ENCODE measurements at places on chromosomes 7 and 10.
A peak's percentile ranks its signal among the peaks of the same experiment; 100 is the strongest.

DNA sequence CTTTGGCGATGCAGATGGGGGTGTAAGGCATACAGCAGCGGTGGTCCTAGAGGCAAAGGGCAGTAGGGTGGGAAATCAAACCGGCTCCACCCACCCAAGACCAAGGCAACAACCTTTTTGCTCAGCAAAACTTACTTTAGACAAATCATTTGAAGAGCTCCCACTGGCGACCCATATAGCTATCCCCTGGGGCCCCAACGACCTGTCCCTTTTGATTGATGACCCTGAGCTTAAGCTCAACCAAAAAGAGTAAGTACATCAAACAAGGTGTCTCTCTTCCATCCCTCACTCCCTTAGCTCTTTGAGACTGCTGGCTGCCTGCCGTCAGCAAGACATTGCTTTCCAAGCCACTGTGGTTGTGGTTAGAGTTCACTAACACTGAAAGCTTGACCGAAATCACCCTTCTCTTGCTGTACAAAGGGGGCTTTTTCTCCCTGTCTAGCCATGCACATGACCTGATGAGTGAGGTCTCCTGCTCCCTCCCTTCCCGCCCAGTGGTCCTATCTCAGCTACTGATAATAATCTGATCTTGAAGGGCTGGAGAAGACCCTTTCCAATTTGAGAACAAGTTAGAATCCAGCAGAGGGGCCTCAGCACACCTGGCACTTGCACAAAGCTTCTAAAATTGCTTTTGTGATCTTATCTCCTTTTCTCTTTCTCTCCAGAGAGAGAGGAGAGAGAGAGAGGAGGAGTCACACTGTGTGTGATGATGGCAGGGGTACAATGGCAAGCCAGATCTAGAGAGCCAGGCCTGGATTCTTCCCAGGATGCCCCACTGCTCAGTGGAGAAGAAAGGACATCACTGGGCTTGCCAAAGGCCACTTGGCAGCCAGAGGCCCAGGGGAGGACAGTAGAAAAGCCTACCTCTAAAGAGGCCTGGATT lies 42.2 kb downstream of the XPNPEP1 start:
- no peak for DNase-seq

GRCh38 chr10:10540398-10540797 lies 477.3 kb upstream of the CELF2 start:
- no peak for DNase-seq

- DNase-seq = no peak
These were observed 312.0 kb downstream of the DPP6 start for GRCh38 chr7:154364170-154364569.

DNA sequence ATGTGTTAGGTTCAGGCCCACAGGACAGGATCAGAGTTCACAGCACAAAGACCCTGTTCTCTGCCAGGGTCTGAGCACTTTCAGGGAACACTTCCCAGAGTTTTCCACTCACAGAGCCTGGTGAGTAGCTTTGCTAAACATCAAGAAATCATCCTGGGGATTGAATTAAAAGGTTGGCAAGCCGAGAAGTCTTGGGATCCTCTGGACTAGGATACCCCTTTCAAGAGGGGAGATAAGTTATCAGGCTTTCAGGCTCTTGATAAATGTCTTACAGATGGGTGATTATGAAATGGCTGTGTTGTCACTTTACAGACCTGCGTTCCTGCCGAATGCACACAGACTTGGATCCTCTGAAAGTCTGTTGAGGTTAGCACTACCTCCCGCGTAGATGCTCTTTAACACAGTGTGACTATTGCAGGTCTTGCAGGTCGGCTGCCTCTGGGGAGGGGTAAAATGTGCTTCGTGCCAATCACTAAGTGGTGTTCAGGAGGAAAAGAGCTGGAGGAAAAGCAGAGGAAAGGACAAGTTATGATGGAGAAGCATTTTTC lies 473.5 kb upstream of the AKR1E2 start:
- no peak for DNase-seq

GRCh38 chr7:140641524-140642195 lies 1.0 kb upstream of the DENND2A start:
- DNase-seq = no peak

DNA sequence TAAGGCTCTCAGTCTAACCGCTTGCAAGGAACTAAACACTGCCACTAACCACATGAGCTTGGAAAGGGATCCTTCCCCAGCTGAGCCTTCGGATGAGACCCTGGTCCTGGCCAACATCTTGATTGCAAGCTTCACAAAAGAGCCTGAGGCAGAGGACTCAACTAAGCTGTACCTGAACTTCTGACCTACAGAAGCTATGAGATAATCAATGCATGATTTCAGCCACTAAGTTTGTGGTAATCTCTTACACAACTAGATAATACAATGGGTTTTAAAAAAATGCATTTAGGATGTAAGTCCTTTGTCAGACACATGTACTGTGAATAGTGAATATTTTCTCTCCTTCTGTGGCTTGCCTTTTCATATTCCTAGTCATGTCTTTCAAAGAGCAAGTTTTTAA lies 125.6 kb upstream of the RHEB start:
- no peak for DNase-seq

GRCh38 chr7:24504040-24504439 lies 69.2 kb upstream of the PALS2 start:
- DNase-seq = no peak

- no peak for DNase-seq
These were observed 41.7 kb downstream of the VCL start for GRCh38 chr10:74039561-74040145.

GRCh38 chr10:93701866-93702209 lies 554 bp downstream of the FRA10AC1 start:
- no peak for DNase-seq

DNA sequence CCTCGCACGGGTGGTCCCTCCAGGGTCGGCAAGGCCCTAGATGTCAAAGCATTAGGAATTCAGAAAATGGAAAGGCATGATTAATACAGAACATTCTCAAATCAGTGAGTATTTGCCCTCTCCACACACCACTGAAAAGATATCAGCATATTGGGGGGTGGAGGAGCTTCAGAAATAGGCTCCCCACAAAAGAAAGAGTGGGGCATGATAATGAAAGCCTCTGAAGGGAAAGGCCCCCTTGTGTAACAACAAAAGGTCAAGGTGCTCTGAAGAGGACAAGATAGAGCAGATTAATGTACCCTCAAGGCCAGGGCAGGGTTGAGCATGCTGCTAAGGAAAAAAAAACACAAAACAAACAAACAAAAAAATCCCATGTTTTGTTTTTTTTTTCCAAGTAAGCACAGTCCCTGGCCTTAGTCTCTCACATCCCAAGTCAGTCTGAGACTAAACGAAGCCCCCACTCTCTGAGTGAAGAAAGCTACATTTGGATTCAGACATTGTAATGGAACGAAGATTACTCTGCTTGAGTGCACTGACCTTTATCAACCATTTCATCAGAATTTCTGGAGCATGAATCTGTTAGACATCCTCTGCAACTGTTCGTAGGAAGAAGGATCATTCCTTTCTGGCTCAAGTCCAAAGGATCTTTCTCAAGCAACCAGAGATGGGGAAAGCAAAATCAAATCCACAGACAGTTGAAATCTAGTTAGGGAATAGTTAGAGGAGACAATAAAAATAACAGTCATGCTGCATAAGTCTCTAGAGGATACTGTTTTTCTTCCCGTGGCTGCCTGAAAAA lies 27.4 kb upstream of the DGKI start:
- DNase-seq = no peak

DNA sequence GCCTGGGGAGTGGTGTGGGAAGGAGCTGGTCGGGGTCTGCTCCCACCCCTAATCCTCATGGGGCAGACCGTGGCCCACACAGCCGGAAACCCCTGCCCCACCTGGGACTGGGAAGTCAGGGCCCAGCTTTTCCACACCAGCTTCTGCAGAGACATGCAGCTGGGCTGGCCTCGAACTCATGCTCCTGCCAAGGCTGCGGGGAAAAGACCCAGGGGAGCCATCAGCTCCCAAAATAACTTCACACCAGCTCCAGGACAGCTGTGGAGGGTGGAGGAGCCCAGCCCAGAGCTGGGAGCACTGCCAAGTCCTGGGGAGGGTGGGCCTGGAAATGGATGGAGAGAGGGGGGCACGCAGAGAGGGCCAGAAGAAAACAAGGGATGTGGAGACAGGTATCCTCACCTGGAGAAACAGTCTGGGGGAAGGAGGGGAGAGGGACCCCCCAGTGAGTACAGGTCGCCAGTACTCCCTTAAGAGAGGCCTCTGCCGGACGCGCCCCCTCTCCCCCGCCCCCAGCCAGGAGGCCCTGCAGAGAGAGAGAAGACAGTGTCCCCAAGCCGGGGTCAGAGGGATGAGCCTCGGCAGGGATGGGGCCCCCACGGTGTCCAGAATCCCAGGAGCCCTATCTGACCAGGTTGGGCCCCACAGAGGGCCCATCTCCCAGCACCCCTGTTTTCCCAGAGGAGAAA lies 11.5 kb upstream of the GRIFIN start:
- DNase-seq = no peak

- DNase-seq = no peak
These were observed 670.1 kb downstream of the REEP3 start for GRCh38 chr10:64191286-64191685.

DNA sequence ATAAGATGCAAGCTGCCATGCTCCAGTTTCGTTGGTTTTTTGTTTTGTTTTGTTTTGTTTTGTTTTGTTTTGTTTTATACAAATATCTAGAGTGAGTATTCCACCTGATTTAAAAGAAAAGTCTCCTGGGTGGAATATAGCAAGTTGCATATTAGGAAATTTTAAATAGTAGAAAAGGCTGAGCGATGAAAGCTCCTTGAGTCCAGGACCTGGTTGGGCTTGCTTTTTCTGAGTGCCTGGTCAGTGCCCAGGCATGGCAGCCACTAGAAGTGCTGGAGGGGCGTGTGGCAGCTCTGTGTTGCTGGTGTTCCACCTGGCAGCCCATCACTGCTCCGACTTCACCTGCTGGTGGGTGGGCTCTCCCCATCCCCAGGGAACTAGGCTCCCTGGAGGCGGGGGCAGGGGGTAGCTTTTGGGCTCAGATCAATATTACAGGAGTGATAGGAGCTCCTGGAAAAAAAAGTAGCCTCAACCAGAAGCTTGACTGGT lies 8.0 kb downstream of the COL17A1 start:
- no peak for DNase-seq

- no peak for DNase-seq
These were observed 267.0 kb downstream of the TCERG1L start for GRCh38 chr10:131044379-131045111.

DNA sequence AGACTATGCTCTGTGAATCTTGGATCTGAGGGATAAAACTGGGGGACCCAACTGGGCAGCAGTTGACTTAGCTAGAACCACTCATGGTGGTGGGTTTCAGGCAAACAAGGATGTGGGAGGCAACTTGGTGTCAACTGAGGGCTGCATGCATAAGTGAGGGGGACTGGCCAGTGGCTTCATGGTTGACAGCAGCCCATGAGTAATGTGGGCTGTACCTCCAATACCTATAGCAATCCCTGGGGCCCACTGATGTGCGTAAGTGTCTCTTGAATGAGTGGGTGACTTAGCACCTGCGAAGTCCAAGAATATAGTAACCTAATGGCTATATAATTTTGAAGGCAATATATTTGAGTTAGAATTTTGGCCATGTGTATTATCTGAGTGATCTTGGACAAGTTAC lies 13.7 kb upstream of the MAP3K8 start:
- DNase-seq = no peak

DNA sequence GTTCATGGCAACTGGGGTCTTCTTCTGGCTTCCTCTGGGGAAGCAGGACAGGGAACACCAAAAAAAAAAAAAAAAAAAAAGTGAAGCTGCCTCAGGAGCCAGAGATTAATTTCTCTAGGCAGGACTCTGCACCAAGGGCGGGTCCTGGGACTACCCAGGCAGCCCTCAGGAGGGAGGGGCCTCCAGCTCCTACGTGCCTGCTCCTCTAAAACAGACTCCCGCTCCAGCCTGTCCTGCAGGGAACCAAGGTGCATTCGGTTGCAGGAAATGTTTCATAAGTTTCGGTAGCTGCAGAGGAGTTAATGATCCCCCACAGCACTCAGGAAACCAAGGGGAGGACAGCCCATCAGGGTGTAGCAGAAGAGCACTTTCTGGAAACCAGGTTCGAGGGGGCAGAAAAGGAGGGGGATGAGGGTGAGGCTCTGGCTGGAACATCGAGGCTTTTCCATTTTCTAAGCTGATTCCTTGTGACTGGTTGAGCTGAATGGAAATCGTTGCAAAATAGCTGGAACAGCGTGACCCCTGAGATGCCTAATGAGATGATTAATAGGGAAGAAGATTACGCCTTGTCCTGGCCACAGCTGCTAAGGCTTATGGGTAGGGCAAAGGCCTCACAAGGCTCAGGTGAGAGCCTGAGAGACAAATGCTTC lies 84.2 kb downstream of the STRA8 start:
- no peak for DNase-seq

DNA sequence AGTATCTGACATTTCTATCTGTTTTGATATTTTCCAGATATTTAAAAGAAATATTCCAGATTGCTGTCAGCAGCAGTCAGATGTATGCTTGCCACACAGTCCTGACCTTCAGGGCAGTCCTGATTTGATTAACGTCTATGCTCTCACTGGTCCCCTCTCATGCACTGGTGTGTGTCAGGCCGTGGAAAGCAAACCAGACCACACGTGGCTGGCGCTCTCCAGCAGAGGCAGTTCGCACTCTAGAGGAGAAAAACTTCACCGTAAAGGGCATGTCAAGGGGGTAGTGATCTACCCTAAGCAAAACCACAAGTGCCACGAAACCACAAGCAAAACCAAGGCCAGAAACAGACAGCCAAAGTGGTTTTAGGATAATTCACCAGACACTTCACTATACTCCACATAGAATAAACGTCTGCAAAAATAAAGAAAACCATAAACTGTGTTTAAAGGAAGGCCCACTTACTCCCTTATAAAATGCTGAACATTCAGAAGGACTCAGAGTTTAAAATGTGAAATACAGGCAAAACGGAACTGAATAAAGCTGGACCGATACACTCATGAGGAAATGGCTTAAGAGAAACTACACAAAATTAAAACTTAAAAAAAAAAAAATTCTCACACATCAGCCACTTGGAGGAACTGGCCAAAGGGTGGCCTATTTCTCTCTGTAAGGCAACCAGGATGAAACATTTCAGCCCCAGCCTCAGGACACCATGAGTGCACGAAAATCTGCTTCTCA lies 26.4 kb downstream of the PARP12 start:
- DNase-seq = peak; percentile 13

GRCh38 chr10:98676895-98677294 lies 230.2 kb upstream of the HPS1 start:
- no peak for DNase-seq

DNA sequence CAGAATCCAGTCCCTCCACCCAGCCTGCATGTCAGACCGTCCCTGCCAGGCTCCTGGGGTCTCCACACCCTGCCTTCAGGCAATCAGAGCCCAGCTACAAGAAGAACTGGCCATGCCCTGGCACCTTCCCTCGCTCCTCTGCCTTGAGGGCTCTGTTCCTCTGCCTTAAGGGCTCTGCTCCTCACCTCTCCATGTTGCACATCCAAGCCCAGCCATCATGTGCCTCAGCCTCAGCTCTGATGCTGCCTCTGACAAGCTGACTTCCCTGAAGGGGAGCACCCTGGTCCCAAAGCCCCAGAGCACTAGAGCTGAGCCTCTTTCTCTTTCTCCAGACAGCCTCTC lies 50.3 kb upstream of the ANTXRL start:
- no peak for DNase-seq

- no peak for DNase-seq
These were observed 2.4 kb downstream of the CYP2E1 start for GRCh38 chr10:133529576-133529946.
